Right atrium auricular region (tissue), 2 donors: ENCODE measurements at places on chromosomes 3 and 15. TPM values are rescaled to one million over a fixed set of nuclear protein-coding genes. Genes with fewer than 3 reads are reported as not detected.

DNA sequence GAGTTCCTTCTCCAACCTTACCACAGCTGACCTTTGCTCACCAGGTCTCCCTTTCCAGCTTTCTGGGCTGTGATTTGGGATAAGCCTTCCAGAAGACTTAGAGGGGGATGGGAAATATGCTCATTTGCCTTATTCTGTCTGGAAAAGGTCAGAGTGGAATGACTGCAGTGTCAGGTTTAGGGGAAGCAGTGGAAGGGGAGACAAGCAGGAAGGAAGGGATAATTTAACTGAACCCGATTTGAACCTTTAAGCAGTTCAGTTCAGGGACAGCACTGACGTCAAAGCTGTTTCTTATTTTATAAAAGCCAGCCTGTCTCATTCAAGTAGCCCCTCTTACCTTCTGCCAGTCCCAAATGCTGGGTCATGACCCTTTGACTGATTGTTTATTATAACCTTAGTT lies 418.4 kb upstream of the RARB start:
- DNase-seq, result no peak

- no peak for DNase-seq
Observed at GRCh38 chr3:133792171-133792763, 13.3 kb upstream of the SRPRB start.

DNA sequence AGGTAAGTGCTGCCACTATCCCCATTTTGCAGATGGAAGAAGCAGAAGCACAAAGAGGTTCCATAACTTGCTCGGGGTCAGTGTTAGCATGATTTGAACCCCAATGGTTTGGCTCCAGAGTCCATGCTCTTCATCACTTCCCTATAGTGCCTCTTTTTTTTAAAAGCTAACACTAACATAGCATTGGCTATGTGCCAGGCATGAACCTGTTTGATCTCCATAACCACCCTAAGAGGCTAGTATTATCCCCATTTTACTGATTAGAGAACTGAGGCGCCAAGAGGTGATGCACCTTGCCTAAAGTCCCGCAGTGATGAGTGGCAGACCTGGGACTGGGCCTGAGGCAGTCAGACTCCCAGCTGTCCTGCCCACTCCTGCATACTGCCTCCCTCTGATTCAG lies 7.3 kb downstream of the LINGO1 start:
- no peak for DNase-seq

- DNase-seq, result no peak
Observed at GRCh38 chr3:13210221-13210975, 137.2 kb upstream of the IQSEC1 start.

The PLEKHO2 gene
- total RNA-seq, result 6.3 TPM

GRCh38 chr3:122858373-122858772 lies 63.5 kb downstream of the SLC49A4 start:
- DNase-seq, result no peak

The UBA7 gene
- total RNA-seq, result 12.2 TPM

GRCh38 chr3:57098418-57099310 lies 38.2 kb downstream of the SPATA12 start:
- no peak for DNase-seq

- DNase-seq, result no peak
Observed at GRCh38 chr3:181948286-181948685, 236.6 kb downstream of the SOX2 start.

The XCR1 gene
- not detected for total RNA-seq

- peak; percentile 60 for DNase-seq
Observed at GRCh38 chr15:82044373-82045178, 1.2 kb downstream of the MEX3B start.
